ENCODE measurements at places on chromosomes 5 and 9. TPM values are rescaled to one million over a fixed set of nuclear protein-coding genes. Genes with fewer than 3 reads are reported as not detected.

OLFML2A gene
- 128 TPM for total RNA-seq

C9orf153 gene
- total RNA-seq: 0.64 TPM

PCDHGA2 gene
- 1.00 TPM for total RNA-seq

BTNL8 gene
- not detected for total RNA-seq

PJA2 gene
- 91.5 TPM for total RNA-seq

Data from nasal cavity respiratory epithelium epithelial cell of viscerocranial mucosa (primary cell).